ENCODE measurements at places on chromosomes 1 and 21.

- no peak for DNase-seq
Observed at GRCh38 chr1:44029260-44029910, 1.9 kb downstream of the SLC6A9 start.

DNA sequence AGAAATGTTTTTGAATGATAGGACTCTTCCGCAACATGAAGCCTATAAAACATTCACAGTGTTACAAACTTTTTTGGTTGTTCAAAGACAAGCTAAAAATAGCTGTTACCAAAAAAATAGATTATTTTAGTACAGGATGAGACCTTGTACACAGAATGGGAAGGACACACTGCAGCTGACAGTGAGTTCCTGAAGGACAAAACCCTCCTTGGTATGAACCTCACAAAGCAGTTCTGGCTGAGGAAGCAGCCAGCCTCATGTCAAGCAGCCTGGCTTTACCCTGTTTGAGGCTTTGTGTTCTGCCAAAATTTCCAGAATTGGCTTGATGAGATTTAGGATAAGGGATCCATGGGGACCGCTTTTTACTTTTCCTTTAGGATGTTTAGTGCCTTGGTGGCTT, 93.7 kb downstream of the RGL1 start:
- DNase-seq, result no peak

GRCh38 chr1:147781056-147781471, 20.7 kb upstream of the GJA5 start:
- DNase-seq, result no peak

DNA sequence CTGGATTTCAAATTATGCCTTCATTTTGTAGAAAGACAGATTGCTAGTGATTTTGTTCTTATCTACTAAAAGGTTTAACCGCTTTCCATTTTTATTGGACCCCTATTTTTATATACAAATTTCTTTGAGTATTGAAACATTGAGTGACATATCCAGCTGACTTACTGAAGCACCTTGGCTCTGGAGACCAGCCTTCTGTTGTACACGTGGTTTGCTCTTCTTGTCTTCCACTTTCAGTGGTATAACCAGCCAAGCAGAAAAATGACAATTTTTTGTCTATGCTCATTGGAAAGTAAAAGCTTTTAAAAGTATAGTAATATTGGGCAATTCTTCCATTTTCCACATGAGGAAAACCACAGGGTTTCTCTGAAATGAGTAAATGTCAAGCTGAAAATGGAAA, 4.4 kb downstream of the F13B start:
- no peak for DNase-seq

DNA sequence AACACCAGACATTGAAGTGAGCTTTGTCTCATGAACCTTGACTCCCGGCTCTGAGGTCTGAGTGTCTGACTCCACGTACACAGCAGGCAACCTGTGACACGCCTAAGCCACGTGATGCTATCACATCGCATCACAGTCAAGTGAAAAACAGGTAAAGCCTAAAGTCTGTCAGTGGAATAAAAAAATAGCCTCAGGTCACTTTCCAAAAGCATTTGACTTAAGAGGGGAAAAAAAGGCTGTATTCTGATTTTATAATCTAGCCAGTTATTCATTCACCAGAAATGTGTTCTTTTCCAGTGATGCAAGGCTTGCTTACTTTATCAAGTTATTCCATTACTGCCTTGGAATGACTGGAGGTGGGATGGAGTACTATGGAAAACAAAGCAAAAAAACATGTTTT, 163.2 kb upstream of the HMCN1 start:
- no peak for DNase-seq

DNA sequence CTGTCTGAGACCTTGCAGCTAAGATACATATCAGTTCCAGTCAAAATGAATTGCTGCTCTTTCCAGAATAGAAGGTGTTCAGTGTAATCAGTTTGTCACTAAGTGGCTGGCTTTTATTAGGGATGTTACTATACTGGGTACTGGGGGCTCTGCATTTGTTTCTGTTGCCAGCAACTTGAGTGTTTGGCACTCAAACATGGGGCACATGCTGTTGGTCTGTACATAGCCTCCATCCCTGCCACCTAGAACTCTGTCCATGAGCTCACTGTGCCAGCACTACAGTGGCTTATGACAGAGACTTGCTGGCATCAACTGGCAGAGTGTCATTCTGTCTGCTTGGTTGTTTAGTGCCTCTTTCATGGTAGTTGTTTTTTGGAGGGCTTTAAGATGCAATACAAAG, 45.1 kb downstream of the RGSL1 start:
- DNase-seq, result no peak

- DNase-seq, result peak; percentile 6
Observed at GRCh38 chr1:52127181-52128180, 14.4 kb upstream of the ZFYVE9 start.

DNA sequence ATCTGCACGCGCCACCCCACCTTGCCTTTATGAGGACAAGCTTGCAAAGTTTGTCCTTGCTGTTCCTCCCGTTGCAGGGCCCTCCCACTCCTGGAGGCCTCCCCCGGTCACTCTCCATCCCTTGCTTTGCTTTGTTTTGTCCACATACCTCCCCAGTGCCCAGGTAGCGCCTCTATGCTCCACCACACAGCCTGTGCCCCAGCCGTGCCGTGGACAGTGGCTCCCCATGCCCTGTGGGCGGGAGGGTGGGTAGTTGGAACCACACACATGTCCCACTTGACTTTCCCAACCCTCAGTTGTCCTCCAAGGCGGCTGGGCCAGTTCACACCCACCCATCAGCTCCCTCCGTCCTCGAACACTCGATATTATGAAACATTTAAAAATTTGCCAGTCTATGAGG, 24.6 kb downstream of the SLX9 start:
- DNase-seq, result no peak

- no peak for DNase-seq
Observed at GRCh38 chr1:154263465-154264332, 8.7 kb upstream of the HAX1 start.

DNA sequence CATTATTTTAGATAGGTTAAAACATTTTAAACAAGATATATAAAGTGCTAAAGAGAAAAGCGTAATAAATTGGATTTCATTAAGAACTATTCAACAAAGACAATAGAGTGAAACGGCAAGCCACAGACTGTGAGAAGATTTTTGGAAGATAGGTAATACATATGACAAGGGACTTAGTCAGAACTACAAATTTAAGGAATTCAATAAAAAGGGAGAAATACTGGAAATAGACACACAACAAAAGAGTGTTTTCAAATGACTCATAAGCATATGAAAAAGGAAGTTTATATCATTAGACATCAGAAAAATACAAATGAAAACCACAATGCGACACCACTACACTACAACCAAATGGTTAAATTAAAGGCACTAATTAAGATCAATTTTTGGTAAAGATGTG, 90.5 kb downstream of the GDAP2 start:
- no peak for DNase-seq

DNA sequence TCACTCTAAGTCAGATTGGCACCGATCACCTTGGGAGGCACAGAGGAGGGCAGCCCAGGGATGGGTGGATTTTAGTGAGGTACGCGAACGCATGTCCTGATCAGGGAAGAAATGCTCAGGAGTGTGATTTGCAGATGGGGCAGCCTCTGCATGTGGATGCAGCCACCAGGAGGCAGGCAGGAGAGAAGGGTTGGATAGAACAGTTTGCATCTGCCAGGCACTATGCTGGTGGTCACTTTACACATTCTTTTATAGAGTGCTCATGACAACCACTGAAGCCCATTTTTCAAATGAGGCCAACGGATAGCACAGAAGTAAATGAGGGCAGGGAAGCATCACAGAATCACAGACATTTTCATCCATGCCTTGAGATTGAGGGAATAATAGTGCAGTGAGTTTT, 5.7 kb downstream of the LAMB3 start:
- DNase-seq, result no peak

DNA sequence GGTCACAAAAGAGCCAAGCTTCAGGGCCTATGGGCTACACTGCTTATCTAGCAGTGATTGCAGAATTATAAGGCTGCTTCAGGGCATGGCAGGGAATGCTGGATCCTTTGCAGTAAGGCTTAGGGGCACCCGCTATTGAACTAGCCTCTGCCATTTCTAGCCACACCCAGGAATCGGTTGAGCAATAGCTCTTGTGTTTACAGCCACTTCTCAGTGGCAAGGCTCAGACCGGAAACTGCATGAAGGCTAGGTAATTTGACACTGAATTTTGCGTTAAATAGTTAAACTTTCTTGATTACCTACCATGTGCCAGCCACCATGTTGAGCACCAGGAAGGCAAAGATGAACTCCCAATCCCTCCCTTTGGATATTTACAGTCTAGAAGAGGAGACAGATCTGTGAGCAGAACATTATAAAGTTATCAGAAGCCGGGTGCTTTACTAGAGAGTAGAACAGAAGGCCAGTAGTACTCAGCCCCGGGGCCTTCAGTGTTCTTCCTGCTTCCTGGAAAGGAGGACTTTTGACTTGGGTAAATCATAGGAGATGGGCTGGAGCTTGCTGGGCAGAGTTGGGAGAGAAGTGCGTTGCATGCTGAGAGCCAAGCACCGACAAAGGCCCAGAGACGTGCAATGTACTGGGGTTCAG, 98.6 kb upstream of the LPGAT1 start:
- no peak for DNase-seq

GRCh38 chr1:218429301-218429700, 84.2 kb downstream of the TGFB2 start:
- DNase-seq, result no peak

GRCh38 chr21:33386222-33386784, 16.9 kb upstream of the IFNGR2 start:
- DNase-seq, result no peak

- DNase-seq, result no peak
Observed at GRCh38 chr21:25582164-25582790, 25.0 kb downstream of the MRPL39 start.

GRCh38 chr1:209672705-209673630, 2.2 kb upstream of the G0S2 start:
- DNase-seq, result peak; percentile 65

DNA sequence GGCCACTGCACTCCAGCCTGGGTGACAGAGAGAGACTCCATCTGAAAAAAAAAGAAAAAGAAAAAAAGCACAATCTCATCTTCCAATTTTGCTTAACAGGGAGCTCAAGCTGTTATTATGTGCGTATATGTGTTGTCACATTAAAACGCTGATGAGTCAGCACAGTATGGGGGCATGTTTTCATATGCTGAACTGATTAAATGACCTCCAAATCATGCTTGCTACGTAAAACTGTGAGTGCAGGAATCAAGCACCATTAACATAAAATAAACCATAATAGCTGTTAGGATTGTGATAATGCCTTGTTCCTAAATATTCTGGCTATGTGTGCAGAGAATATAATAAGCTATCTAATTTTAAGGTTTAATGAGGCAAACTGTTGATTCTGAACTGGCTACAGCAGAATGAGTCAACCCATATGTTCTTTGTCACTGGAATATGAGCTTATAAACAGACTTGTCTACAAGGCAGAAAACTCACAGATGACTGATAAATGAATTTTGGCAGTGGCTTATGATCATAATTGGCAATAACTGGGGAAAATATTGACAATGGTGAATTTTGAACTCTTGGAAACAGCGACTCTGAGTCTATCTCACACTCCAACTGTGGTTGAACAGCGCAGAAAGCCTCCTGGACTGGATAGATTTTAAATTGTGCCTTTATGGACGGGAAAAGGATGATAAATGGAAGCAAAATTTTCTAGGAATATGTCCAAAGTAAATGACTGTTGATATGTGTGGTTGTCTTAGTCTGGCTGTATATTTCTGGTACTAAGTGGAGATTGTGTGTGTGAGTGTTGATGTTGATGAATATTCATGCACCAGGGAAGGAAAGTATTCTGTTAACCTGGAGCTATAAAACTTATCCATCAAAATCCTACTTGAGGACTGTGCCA, 75.5 kb downstream of the VCAM1 start:
- DNase-seq, result no peak

- no peak for DNase-seq
Observed at GRCh38 chr21:27734146-27734545, 767.3 kb upstream of the ADAMTS5 start.

Data from activated T-cell treated with anti-CD3 and anti-CD28 coated beads, Interleukin-2, amount 50 U/mL, for 72 hours (primary cell).